ENCODE measurements at places on chromosomes 13 and 19.

DNA sequence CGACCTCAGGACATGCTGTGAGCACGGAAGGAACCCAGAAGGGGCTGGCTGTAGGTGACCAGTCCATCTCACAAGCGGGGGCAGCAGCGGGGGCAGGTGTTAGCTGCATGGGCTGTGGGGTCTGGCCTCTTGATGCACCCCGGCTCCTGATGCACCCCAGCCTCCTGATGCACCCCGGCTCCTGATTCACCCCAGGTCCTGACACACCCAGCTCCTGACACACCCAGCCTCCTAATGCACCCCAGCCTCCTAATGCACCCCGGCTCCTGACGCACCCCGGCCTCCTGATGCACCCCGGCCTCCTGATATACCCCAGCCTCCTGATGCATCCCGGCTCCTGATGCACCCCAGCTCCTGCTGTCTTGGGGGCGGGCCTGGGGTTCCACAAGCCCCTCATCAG is 7.4 kb downstream of the LSM7 start:
- H3K36me3 ChIP-seq: peaks cover 15% of the 10 kb centered on the region
- DNase-seq: no peak
- H3K4me3 ChIP-seq: no peak overlapping the region
- no peak overlapping the region for H3K27ac ChIP-seq
- H3K27me3 ChIP-seq: no peaks in the 10 kb centered on the region

- H3K36me3 ChIP-seq: no peaks in the 10 kb centered on the region
- no peak for DNase-seq
- no peak overlapping the region for H3K27ac ChIP-seq
- H3K27me3 ChIP-seq: peaks cover 7% of the 10 kb centered on the region
These were observed 46.8 kb downstream of the PTPRS start for GRCh38 chr19:5293612-5294378.

GRCh38 chr13:71219698-71220415 is 647.1 kb downstream of the DACH1 start:
- no peak for DNase-seq
- no peak overlapping the region for H3K27ac ChIP-seq
- no peaks in the 10 kb centered on the region for H3K36me3 ChIP-seq
- no peaks in the 10 kb centered on the region for H3K27me3 ChIP-seq

- DNase-seq: no peak
- H3K4me1 ChIP-seq: peaks cover 4% of the 10 kb centered on the region
- no peak overlapping the region for H3K4me3 ChIP-seq
- no peaks in the 10 kb centered on the region for H3K27me3 ChIP-seq
- no peak overlapping the region for H3K27ac ChIP-seq
- H3K36me3 ChIP-seq: no peaks in the 10 kb centered on the region
These were observed 106.6 kb downstream of the RAB20 start for GRCh38 chr13:110454956-110455355.

DNA sequence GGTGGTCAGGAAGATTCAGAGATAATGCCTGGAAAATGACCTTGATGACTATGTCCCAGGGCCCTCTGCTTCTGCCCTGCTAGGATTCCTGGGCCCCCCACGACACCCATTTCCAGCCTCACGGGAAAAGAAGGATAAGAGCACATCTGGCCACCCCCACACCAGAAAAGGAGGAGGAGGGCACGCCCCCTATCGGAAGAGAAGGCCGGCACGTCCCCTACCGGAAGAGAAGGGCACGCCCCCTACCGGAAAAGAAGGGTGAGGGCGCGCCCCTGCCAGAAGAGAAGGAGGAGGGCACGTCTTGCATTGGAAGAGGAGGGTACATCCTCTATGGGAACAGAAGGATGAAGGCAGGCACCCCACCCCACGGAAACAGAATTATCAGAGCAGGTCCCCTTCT is 84.3 kb downstream of the IER2 start:
- no peak for DNase-seq
- H3K4me3 ChIP-seq: no peak overlapping the region
- H3K27ac ChIP-seq: no peak overlapping the region
- H3K36me3 ChIP-seq: no peaks in the 10 kb centered on the region
- H3K4me1 ChIP-seq: no peaks in the 10 kb centered on the region
- peaks cover 7% of the 10 kb centered on the region for H3K27me3 ChIP-seq

- no peak overlapping the region for H3K4me3 ChIP-seq
- H3K4me1 ChIP-seq: no peaks in the 10 kb centered on the region
- DNase-seq: no peak
- no peaks in the 10 kb centered on the region for H3K27me3 ChIP-seq
- H3K36me3 ChIP-seq: peaks cover 26% of the 10 kb centered on the region
These were observed 15.1 kb downstream of the CC2D1A start for GRCh38 chr19:13920940-13921747.

DNA sequence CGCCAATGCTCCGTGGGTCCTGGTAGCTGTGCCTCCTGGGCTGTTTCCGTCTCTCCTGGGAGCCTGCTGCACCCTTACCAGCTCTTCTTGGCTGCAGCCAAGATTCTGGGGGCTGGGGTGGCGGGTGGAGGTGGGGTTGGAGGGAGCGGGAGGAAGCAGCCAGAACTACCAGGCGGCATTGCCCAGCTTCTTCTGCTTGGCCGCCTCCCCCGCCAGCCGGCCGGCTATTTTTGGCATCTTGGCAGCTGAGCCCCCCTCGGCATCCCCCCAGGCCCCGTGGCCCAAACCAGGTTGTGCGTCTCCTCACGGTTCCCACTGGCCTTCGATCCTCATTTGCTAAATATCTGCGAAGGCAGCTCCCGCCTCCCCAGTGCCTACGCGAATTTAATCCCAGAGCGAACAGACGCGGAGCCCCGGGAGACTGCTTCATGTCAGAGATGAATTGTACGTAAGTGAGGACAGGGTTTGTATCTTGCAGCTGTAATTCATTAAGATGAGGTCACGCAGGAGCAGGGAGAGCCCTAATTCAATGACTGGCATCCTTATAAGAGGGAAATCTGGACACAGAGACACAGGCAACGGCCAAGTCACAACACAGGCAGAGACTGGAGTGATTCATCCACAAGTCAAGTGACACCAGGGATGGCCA is 12.8 kb upstream of the PEAK3 start:
- no peak for DNase-seq
- H3K27ac ChIP-seq: no peak overlapping the region
- no peaks in the 10 kb centered on the region for H3K4me1 ChIP-seq
- H3K27me3 ChIP-seq: peaks cover 61% of the 10 kb centered on the region

DNA sequence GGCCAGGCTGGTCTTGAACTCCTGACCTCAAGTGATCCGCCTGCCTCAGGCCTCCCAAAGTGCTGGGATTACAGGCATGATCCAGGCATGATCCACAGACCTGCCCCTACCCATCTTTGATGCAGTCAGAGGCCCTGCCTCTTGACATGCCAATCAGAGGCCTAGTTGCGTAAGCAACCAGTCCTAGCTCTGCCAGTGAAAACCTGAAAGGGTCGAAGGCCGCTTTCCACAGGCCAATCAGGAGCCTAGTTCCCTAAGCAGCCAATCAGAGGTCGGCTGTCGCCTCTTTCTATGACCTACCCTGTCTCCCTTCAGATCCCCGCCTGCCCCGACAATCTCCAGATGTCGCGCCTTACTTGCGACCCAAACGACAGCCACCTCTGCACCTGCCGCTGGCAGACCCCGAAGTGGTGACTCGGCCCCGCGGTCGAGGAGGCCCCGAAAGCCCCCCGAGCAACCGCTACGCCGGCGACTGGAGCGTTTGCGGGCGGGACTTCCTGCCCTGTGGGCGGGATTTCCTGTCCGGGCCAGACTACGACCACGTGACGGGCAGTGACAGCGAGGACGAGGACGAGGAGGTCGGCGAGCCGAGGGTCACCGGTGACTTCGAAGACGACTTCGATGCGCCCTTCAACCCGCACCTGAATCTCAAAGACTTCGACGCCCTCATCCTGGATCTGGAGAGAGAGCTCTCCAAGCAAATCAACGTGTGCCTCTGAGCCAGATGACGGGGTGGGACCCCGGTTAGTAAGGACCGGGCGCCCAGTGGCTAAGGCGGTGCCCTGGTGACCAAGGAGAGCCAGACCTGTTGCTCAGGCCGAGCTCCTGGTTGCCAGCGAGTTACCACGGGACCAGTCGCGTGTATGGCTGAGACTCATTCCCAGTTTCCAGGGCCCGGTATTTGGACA is 6.3 kb downstream of the SYDE1 start:
- no peak overlapping the region for H3K4me3 ChIP-seq
- no peaks in the 10 kb centered on the region for H3K27me3 ChIP-seq
- H3K27ac ChIP-seq: no peak overlapping the region
- H3K4me1 ChIP-seq: no peaks in the 10 kb centered on the region

Measured in keratinocyte (primary cell).